NCI-H1105 treated with DMSO at 0.1 percent for 48 hours (cell line): ENCODE measurements at places on chromosomes 1 and 21.

GRCh38 chr1:230084408-230085177 is 17.6 kb downstream of the GALNT2 start:
- no peak for DNase-seq

GRCh38 chr1:116256286-116256649 is 116.8 kb upstream of the ATP1A1 start:
- DNase-seq, result no peak

GRCh38 chr21:42815217-42815616 is 64.1 kb downstream of the WDR4 start:
- no peak for DNase-seq

- no peak for DNase-seq
Measured at GRCh38 chr1:176656257-176656995, 193.5 kb downstream of the PAPPA2 start.
